Stimulated activated CD8-positive, alpha-beta memory T cell treated with anti-CD3 and anti-CD28 coated beads, Interleukin-7, amount 100 ng/mL, for 1 hour (primary cell): ENCODE measurements at places on chromosomes 12 and 14.

DNA sequence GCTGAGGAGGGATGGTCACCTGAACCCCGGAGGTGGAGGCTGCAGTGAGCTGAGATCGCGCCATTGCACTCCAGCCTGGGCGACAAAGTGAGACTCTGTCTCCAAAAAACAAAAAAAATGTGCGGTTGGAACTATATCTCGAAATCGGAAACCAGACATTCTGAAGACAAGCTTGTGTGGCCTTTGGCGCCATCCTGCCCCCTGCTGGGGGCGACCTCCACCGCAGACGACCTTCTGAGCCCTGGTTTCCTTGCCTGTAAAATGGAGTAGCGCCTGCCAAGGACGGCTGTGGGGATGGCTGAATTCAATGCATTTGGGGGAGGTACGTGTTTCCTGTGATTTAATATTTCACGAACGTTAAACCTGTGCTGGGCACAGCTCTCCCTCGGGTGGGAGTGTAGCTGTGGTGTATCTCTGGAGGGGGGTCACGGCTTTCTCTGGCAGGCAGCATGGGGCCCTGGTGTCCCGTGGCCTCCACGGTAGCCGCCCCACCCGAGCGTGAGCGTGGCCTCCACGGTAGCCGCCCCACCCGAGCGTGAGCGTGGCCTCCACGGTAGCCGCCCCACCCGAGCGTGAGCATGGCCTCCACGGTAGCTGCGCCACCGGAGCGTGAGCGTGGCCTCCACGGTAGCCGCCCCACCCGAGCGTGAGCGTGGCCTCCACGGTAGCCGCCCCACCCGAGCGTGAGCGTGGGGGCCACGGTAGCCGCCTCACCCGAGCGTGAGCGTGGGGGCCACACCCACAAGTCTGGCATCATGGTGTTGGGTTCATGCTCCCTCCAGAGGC is 55.3 kb downstream of the LRCOL1 start:
- DNase-seq = no peak

GRCh38 chr12:123939716-123940626 is 32.7 kb downstream of the CCDC92 start:
- DNase-seq = no peak

DNA sequence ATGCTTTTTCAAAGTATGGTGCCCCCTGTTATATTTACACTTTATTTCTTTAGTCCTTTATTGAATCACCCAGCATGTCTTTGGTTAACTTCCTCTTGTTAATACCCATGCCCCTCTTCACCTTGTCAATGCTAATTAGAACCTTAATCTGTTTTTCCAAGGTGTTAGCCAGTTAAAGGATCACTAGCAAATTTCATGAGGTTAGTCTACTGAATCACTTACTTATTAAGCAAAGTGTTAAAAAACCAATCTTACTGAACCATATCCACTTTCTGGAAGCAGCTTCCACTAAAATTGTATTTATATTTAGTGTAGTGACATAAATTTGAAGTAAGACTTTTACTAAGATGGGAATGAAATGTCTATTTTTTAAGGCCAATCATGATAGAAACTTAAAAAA is 27.9 kb downstream of the TAOK3 start:
- no peak for DNase-seq

DNA sequence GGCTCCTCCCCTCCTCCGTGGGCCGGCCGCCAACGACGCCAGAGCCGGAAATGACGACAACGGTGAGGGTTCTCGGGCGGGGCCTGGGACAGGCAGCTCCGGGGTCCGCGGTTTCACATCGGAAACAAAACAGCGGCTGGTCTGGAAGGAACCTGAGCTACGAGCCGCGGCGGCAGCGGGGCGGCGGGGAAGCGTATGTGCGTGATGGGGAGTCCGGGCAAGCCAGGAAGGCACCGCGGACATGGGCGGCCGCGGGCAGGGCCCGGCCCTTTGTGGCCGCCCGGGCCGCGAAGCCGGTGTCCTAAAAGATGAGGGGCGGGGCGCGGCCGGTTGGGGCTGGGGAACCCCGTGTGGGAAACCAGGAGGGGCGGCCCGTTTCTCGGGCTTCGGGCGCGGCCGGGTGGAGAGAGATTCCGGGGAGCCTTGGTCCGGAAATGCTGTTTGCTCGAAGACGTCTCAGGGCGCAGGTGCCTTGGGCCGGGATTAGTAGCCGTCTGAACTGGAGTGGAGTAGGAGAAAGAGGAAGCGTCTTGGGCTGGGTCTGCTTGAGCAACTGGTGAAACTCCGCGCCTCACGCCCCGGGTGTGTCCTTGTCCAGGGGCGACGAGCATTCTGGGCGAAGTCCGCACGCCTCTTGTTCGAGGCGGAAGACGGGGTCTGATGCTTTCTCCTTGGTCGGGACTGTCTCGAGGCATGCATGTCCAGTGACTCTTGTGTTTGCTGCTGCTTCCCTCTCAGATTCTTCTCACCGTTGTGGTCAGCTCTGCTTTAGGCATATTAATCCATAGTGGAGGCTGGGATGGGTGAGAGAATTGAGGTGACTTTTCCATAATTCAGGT is at the start of gene PSEN1:
Gene PSEN1, plus strand, starts transcription at position 121 of the 839 bp plus-strand sequence. CDS start 11,513 bp downstream, outside the sequence.
- DNase-seq = peak; percentile 100

- no peak for DNase-seq
Measured at GRCh38 chr14:61654026-61654425, 41.3 kb upstream of the HIF1A start.

DNA sequence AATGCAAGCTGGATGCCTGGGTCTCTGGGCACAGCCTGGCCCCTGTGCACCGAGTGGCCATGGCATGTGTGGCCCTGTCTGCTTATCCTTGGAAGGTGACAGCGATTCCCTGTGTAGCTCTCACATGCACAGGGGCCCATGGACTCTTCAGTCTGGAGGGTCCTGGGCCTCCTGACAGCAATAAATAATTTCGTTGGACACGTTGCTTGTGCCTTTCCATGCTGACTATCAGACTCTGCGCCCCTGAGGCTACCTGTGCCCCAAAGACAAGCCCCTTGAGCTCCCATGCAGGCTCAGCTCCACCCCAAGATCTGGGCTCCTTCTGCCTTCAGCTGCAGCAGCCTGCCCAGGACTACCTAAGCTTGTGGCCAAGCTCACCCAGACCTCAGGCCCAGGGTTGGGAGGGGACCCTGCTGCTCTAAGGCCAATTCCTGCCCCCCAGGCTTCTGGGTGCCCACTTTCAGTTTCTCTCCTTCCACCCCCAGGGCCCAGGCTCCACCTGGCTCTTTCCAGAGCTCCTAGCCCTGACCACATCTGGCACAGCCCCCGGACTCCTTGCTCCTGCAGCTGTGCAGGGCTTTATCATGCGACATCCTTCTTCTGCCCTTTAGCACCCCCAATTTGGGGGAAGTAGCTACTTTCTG is 11.8 kb downstream of the SERPINA3 start:
- DNase-seq = no peak

- no peak for DNase-seq
Measured at GRCh38 chr14:81440041-81440440, 39.9 kb upstream of the STON2 start.
